ENCODE measurements at places on chromosomes 5 and 9. TPM values are rescaled to one million over a fixed set of nuclear protein-coding genes. Genes with fewer than 3 reads are reported as not detected.

The SRA1 gene
- 24.6 TPM for total RNA-seq

The PDLIM4 gene
- total RNA-seq: 13.4 TPM

The FOXD4L3 gene
- total RNA-seq: not detected

The TAS2R1 gene
- total RNA-seq: not detected

The CLIC3 gene
- 11.8 TPM for total RNA-seq

The VAV2 gene
- total RNA-seq: 6.0 TPM

DNA sequence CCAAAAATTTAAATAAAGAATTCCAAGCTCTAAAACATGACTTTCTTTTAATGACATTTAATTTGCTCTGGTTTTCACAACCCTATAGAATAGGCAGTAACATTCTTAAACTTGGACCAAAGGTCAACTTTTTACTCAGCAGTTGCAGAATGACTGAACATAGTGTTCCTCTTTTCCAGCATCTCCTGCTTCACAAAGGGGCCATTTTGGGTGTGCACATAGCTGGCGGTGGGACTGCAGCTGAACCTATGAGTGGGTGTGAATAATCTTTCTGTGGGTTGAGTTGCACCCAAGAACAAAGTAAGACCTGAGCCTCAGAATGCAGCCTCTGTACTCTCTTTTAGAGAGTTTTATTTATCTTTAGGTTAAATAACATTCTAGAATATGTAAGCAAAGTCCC lies 96.9 kb upstream of the HAPLN1 start:
- no peak overlapping the region for H3K27ac ChIP-seq
- H3K4me3 ChIP-seq: no peak overlapping the region
- H3K4me1 ChIP-seq: no peaks in the 10 kb centered on the region
- no peaks in the 10 kb centered on the region for H3K36me3 ChIP-seq

DNA sequence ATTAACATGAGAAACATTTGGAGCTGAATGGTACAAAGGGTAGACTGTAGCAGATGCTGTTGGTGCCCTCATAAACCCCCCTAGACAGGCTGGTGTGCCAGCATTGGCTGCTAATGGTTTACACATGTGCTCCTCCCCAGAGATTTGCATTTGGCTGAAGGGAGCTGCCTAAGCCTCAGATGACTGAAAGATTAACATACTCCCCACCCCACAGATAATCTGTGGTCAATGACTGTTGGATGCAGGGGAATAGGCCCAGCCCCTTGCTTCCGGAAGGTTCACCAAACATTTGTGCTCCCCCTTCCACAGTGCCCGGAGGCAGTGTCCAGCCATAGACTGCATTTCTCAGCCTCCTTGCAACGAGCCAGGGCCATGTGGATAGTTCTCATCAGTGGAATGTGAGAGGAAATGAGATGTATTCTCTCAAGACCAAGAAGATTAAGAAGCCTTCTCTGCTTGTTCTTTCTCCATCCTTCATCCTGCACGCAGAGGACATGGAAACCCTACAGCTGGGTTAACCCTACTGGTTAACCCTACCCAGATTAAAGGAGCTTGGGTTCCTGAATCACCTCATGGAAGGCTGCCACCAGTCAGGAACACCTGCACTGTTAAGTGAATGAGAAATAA lies 79.6 kb downstream of the PHAX start:
- no peak overlapping the region for H3K4me3 ChIP-seq
- H3K27me3 ChIP-seq: no peaks in the 10 kb centered on the region
- DNase-seq: no peak
- no peaks in the 10 kb centered on the region for H3K36me3 ChIP-seq

- H3K36me3 ChIP-seq: peaks cover 4% of the 10 kb centered on the region
- H3K4me1 ChIP-seq: peaks cover 50% of the 10 kb centered on the region
- H3K4me3 ChIP-seq: no peak overlapping the region
- no peak for DNase-seq
- no peaks in the 10 kb centered on the region for H3K27me3 ChIP-seq
Measured at GRCh38 chr9:131628459-131629225, 83.3 kb downstream of the PRRT1B start.

- no peaks in the 10 kb centered on the region for H3K36me3 ChIP-seq
- no peaks in the 10 kb centered on the region for H3K4me1 ChIP-seq
- peak overlapping the region; percentile 86 for H3K27ac ChIP-seq
- peak; percentile 74 for DNase-seq
- H3K27me3 ChIP-seq: no peaks in the 10 kb centered on the region
Measured at GRCh38 chr9:130445268-130445983, 665 bp downstream of the ASS1 start.

DNA sequence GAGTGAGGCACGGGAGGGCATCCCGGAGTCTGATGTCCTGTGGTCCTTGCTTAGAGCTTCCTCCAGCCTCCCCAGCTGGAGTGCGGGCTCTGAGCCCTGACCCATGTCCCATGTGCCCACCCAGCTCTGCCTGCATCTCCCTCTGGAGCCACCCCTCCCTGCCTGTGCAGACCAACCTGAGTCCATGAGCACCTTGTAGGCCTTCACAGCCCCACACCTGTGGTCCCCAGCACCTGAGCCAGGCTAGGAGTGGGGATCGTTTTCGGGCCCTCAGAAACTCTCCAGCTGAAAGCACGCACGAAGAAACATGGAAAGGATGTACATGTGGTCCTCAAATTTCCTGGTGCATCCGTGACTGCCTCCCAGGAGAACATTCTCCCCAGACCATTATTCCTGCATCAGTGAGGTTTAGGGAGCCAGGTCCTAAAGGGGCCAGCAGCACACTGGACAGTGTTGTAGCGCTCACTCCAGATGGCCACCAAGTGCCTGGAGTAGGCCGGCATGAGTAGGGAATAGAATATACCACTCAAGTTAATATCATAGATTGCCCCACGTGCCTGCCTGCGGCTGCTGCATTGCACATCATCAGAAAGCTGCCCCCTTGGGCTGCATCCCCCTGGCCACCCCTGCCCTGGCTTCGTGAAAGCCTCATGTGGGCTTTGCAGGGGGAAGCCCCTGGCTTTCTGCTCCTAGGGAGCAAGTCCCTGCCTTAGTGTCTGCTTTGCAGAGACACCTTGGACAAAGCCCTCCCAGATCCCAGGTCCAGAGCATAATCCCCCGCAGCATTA lies 80.6 kb downstream of the WNK2 start:
- no peaks in the 10 kb centered on the region for H3K27me3 ChIP-seq
- H3K4me1 ChIP-seq: no peaks in the 10 kb centered on the region
- peak; percentile 52 for DNase-seq

DNA sequence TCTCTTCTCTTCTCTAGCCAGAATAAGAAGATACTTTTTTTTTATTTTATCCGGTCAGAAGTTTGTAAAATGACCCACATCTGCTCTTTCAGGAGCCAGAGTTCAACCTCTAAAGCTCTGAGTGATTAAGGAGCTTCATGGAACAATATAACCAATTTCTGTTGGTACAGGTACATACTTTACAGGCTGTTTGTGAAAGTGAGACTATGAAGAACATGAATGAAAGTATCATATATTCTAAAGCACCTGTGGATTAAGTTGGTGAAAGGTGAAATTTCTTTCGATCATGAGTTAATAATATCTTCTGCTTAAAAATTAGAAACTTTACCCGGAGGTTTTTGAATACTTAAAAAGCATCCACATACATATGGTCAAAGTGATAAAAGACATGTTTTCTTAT lies 65.2 kb downstream of the DMRT2 start:
- H3K36me3 ChIP-seq: no peaks in the 10 kb centered on the region
- H3K4me3 ChIP-seq: no peak overlapping the region
- H3K4me1 ChIP-seq: no peaks in the 10 kb centered on the region
- no peaks in the 10 kb centered on the region for H3K27me3 ChIP-seq
- no peak overlapping the region for H3K27ac ChIP-seq

- no peak overlapping the region for H3K4me3 ChIP-seq
- H3K27me3 ChIP-seq: no peaks in the 10 kb centered on the region
- H3K36me3 ChIP-seq: no peaks in the 10 kb centered on the region
- no peak overlapping the region for H3K27ac ChIP-seq
- H3K4me1 ChIP-seq: no peaks in the 10 kb centered on the region
Measured at GRCh38 chr5:83313436-83313835, 158.1 kb upstream of the VCAN start.

- no peak overlapping the region for H3K4me3 ChIP-seq
- H3K27me3 ChIP-seq: no peaks in the 10 kb centered on the region
- H3K4me1 ChIP-seq: peaks cover 22% of the 10 kb centered on the region
Measured at GRCh38 chr5:159504857-159505304, 174.6 kb upstream of the IL12B start.

DNA sequence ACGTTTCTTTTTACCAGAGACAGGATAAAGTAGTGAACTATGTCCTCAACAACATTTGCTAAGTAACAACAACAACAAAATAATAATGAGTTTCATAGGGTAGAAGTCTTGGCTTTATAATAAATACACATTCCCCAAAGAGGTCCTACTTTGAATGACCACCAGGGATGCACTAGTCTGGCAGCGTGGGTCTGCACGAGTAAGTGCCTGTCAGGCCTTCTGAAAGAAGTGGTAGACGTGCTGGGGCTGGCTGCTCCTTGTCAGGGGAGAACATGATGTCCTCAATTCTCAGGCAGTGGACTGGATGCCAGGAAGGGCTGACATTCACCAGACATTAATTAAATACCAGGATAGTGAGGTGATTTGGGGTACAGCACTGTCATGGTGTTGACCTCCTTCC lies 331.1 kb downstream of the TMEM38B start:
- H3K27me3 ChIP-seq: no peaks in the 10 kb centered on the region
- H3K27ac ChIP-seq: no peak overlapping the region
- no peak overlapping the region for H3K4me3 ChIP-seq
- no peaks in the 10 kb centered on the region for H3K4me1 ChIP-seq
- no peaks in the 10 kb centered on the region for H3K36me3 ChIP-seq
- DNase-seq: no peak

DNA sequence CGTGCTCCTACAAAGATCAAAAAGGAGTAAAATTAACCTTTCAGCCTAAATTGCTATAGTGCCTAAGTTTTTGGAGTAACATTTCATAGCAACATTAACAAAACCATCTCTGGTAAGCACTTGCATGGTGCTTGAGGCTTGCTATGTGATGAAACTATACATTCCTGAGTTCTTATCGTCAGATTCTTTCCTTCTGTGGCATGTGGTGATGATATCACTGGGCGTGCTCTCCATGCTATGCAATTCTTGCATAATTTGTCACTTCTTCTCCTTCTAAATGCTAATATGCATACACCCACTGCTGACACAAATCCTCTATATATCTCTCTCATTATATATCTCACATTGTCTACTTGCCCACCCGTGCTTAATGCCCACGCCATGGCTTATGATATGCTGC lies 2019.9 kb downstream of the MAT2B start:
- DNase-seq: no peak
- H3K27ac ChIP-seq: no peak overlapping the region
- no peaks in the 10 kb centered on the region for H3K4me1 ChIP-seq
- no peaks in the 10 kb centered on the region for H3K36me3 ChIP-seq
- H3K27me3 ChIP-seq: no peaks in the 10 kb centered on the region

DNA sequence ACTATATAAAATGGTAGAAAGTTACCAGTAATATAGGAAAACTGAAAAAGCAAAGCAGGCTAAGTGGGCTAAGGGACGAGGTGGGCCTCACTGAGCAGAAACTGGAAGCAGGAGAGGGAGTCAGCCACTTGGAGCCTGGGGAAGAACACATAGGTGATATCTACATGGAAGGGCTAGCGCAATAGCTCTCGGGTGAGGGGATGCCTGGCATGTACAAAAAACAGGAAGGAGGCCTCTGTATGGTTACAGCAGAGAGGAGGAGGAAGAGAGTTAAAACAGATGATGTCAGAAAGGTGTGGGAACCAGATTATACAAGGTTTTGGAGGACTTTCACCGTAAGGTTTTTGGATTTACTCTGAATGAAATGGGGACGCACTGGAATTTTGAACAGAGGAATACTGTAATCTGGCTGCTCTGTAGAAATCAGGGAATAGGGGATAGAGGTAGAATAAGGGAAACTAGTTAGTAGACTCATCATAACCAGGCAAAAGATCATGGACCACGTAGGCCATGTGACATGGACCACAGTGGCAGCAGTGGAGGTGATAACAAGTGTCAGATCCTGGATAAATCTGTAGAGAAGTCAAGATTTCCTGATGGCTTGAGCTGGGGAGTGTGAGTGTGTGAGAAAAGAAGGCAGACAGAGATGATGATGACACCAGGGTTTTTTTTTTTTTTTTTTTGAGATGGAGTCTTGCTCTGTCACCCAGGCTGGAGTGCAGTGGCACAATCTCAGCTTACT lies 52.5 kb downstream of the FNBP1 start:
- H3K4me1 ChIP-seq: peaks cover 13% of the 10 kb centered on the region
- no peaks in the 10 kb centered on the region for H3K27me3 ChIP-seq
- DNase-seq: no peak
- H3K36me3 ChIP-seq: no peaks in the 10 kb centered on the region
- H3K27ac ChIP-seq: no peak overlapping the region
- no peak overlapping the region for H3K4me3 ChIP-seq

- no peaks in the 10 kb centered on the region for H3K36me3 ChIP-seq
- no peaks in the 10 kb centered on the region for H3K4me1 ChIP-seq
- H3K27me3 ChIP-seq: no peaks in the 10 kb centered on the region
- no peak overlapping the region for H3K27ac ChIP-seq
- no peak overlapping the region for H3K4me3 ChIP-seq
- DNase-seq: no peak
Measured at GRCh38 chr9:135692410-135692809, 6.9 kb downstream of the SOHLH1 start.
